ENCODE measurements at places on chromosomes 13 and 19. TPM values are rescaled to one million over a fixed set of nuclear protein-coding genes. Genes with fewer than 3 reads are reported as not detected.

DNA sequence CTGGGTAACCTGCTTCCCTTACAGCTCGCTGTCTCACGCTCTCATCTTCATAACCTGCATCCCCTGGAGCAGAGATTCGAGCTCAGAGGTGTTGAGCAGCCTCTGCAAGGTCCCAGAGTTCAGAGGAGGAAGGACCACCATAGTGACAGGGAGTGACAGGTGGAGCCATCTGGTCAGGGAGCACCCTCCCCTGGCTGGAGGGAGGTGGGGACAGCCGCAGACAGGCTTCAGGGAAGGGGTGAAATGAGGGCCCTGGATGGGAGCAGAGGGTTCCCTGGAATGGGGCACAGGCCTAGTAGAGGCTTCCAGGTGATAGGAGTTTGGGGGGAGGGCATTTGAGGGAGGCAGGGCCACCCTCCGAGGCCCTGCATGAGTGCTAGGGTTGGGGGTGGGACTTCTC lies 82.1 kb downstream of the ZNF429 start:
- peaks cover 19% of the 10 kb centered on the region for H3K4me1 ChIP-seq
- no peak for DNase-seq
- no peak overlapping the region for H3K27ac ChIP-seq
- H3K36me3 ChIP-seq, result no peaks in the 10 kb centered on the region

NOVA2 gene
- not detected for total RNA-seq

DNA sequence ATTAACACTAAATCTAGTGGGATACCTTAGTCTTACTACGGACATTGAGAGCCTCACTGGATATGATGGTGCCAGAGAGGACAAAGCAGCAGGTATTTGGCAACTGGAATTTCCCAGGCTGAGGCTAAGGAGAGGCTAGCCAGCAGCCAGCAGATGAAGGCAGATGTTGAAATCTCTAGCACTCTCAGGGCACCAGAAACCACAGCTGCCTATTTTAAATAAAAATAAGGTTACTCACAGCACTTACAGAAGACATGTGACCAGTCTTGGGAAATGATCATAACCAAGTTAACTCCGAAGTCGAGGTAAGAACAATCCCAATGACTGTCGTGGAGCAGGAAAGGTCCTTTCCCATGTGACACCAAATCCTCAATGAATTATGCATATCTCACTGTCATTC lies 1726.0 kb downstream of the EFNB2 start:
- DNase-seq, result no peak
- H3K4me3 ChIP-seq, result no peak overlapping the region
- peaks cover 14% of the 10 kb centered on the region for H3K4me1 ChIP-seq
- H3K27ac ChIP-seq, result no peak overlapping the region

GRCh38 chr19:58304255-58304654 lies 922 bp upstream of the ERVK3-1 start:
- peak overlapping the region; percentile 95 for H3K27ac ChIP-seq
- peaks cover 37% of the 10 kb centered on the region for H3K4me1 ChIP-seq
- DNase-seq, result no peak
- H3K36me3 ChIP-seq, result peaks cover 71% of the 10 kb centered on the region
- H3K27me3 ChIP-seq, result no peaks in the 10 kb centered on the region

ZNF730 gene
- 3.3 TPM for total RNA-seq

GRCh38 chr13:45932676-45933075 lies 81.1 kb upstream of the SIAH3 start:
- no peaks in the 10 kb centered on the region for H3K4me1 ChIP-seq
- no peaks in the 10 kb centered on the region for H3K36me3 ChIP-seq
- H3K27ac ChIP-seq, result no peak overlapping the region
- H3K27me3 ChIP-seq, result peaks cover 4% of the 10 kb centered on the region
- no peak for DNase-seq

GRCh38 chr13:114121031-114121430 lies 11.4 kb downstream of the RASA3 start:
- H3K27me3 ChIP-seq, result no peaks in the 10 kb centered on the region
- peak overlapping the region; percentile 49 for H3K4me3 ChIP-seq
- peaks cover 74% of the 10 kb centered on the region for H3K4me1 ChIP-seq
- no peak for DNase-seq
- H3K36me3 ChIP-seq, result peaks cover 16% of the 10 kb centered on the region

GRCh38 chr19:29886586-29886985 lies 55.5 kb upstream of the URI1 start:
- no peak overlapping the region for H3K4me3 ChIP-seq
- no peaks in the 10 kb centered on the region for H3K27me3 ChIP-seq
- H3K36me3 ChIP-seq, result no peaks in the 10 kb centered on the region
- H3K27ac ChIP-seq, result no peak overlapping the region
- no peaks in the 10 kb centered on the region for H3K4me1 ChIP-seq

NTF4 gene
- not detected for total RNA-seq

- DNase-seq, result no peak
- no peak overlapping the region for H3K27ac ChIP-seq
- no peaks in the 10 kb centered on the region for H3K36me3 ChIP-seq
- H3K4me1 ChIP-seq, result no peaks in the 10 kb centered on the region
- H3K27me3 ChIP-seq, result peaks cover 1% of the 10 kb centered on the region
- no peak overlapping the region for H3K4me3 ChIP-seq
Observed at GRCh38 chr13:33218426-33218825, 67.1 kb downstream of the STARD13 start.

GRCh38 chr13:112959206-112959605 lies 9.8 kb upstream of the MCF2L start:
- no peaks in the 10 kb centered on the region for H3K36me3 ChIP-seq
- no peaks in the 10 kb centered on the region for H3K27me3 ChIP-seq
- no peak overlapping the region for H3K27ac ChIP-seq
- DNase-seq, result no peak

GRCh38 chr19:4288091-4288777 lies 9.2 kb downstream of the SHD start:
- no peak for DNase-seq
- H3K4me1 ChIP-seq, result no peaks in the 10 kb centered on the region
- H3K36me3 ChIP-seq, result no peaks in the 10 kb centered on the region
- no peak overlapping the region for H3K27ac ChIP-seq

DNA sequence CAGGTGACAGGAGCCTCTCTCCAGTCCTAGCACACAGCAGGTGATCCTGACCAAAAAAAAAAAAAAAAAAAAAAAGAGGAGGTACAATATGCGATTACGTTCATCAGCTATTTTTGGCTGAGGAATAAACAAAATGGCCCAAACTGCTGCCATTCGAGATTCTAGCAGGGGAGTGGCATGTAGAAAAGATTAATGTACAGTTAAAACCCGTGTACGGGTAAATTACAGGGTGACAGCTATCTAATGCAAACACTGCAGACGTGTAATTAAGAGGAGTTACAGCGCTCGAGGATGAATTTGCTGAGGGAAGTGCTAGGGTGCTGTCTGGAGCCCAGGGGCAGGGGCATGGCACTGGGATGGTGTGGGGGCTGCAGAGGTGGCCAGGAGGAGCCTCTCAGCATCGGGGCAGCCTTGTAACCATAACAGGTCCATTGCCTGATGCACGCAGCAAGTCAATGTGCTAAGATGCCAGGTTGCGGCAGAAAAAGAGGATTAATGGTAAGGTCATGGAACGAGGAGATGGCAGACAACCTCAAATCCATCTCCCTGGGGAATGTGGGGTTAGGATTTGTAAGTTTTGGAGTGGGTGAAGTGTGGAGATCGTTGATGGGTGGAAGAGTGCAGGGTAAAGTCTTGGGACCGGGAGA lies 17.4 kb downstream of the CHST8 start:
- no peaks in the 10 kb centered on the region for H3K4me1 ChIP-seq
- H3K27me3 ChIP-seq, result peaks cover 11% of the 10 kb centered on the region
- no peak overlapping the region for H3K4me3 ChIP-seq
- H3K36me3 ChIP-seq, result no peaks in the 10 kb centered on the region

ZNF682 gene
- total RNA-seq, result 12.2 TPM

GRCh38 chr13:84096216-84096615 lies 213.9 kb upstream of the SLITRK1 start:
- H3K27ac ChIP-seq, result no peak overlapping the region
- H3K4me1 ChIP-seq, result no peaks in the 10 kb centered on the region
- no peaks in the 10 kb centered on the region for H3K36me3 ChIP-seq
- H3K4me3 ChIP-seq, result no peak overlapping the region
- no peaks in the 10 kb centered on the region for H3K27me3 ChIP-seq

DNA sequence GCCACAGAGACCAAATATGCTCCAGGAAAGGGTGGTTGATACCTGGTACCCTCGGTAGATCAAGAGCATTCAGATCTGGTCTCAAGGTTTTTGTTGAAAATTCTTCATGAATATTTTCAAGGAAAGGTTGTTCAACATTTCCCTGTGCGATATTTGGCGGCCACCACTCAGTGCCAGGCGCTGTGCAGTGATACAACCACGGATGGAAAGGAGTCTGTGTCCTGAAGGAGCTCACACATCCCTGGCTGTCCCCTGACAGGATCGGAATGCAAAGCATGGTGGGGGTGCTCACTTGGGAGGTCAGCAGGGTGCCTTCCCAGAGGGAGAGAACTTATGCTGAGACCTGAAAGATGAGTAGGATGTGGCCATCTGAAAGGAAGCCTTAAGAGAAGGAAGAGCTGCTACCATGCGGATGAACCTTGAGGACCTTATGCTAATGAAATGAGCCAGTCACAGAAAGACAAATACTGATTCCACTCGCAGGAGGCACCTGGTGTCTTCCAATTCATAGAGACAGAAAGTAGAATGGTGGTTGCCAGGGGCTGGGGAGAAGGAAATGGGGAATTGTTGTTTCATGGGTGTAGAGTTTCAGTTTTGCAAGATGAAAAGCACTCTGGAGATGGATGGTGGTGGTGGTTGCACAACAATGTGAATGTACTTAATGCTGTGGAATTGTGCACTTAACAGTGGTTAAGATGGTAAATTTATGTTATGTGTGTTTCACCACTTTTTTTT lies 41.6 kb downstream of the HSPH1 start:
- DNase-seq, result no peak
- H3K4me3 ChIP-seq, result no peak overlapping the region
- H3K4me1 ChIP-seq, result no peaks in the 10 kb centered on the region
- peaks cover 34% of the 10 kb centered on the region for H3K27me3 ChIP-seq

DNA sequence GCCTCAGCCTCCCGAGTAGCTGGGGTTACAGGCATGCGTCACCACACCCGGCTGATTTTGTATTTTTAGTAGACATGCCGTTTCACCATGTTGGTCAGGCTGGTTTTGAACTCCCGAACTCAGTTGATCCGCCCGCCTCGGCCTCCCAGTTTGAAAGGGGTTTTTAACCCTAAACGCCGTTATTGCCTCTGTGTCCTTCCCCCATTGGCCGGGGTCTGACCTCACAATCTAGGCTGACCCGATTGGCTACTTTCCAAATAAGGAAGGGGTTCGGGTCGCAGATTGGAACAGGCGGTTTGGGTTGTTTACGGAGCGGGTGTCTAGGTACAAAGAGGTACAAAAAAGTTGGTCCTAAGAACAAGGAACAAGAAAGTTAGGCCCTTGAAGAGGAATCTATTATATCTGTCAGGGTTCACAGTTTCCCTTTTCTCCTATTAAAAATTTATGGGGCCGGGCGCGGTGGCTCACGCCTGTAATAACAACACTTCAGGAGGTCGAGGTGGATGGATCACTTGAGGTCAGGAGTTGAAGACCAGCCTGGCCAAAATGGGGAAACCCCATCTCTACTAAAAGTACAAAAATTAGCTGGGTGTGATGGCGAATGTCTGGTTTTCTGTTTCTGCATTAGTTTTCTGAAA lies 1.0 kb downstream of the ZNF253 start:
- H3K36me3 ChIP-seq, result peaks cover 23% of the 10 kb centered on the region
- H3K4me1 ChIP-seq, result peaks cover 30% of the 10 kb centered on the region
- H3K27me3 ChIP-seq, result no peaks in the 10 kb centered on the region

GRCh38 chr13:98471934-98472333 lies 105.0 kb downstream of the STK24 start:
- H3K27ac ChIP-seq, result peak overlapping the region; percentile 36
- H3K27me3 ChIP-seq, result no peaks in the 10 kb centered on the region

DNA sequence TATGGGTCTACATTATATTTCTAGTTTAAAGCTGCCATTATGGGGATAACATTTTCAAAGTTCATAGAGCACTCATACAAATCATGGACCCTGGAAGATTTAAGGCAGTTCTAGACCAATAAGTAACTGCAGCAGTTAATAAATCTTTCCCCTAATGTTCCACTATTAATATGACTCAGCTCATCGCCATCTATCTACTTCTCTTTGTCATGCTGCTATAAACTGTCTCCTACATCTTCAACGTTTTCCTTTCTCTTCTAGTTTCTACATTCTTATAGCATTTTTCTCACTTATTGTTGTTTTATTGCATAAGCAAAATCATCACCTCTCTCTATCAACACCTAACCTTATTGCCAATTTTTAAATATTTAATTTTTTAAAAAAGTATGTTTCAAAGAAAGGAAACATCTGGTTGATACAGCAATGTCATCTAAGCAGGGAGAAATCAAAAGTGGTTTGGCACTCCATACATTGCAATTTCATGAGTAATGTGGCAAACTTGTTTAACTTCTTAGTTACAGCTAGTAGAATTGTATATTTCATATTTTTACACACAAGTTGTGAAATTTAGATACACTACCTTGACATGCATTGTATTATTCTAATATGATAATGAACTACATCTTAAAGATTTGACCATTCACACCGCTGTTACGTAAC lies 1500.4 kb upstream of the MIR17HG start:
- DNase-seq, result no peak
- no peak overlapping the region for H3K4me3 ChIP-seq
- H3K36me3 ChIP-seq, result no peaks in the 10 kb centered on the region
- no peaks in the 10 kb centered on the region for H3K27me3 ChIP-seq
- H3K4me1 ChIP-seq, result no peaks in the 10 kb centered on the region

SPINT2 gene
- total RNA-seq, result 68.4 TPM

TEAD2 gene
- not detected for total RNA-seq

PINLYP gene
- 9.7 TPM for total RNA-seq

- peak overlapping the region; percentile 40 for H3K4me3 ChIP-seq
- peaks cover 10% of the 10 kb centered on the region for H3K36me3 ChIP-seq
Observed at GRCh38 chr19:13978351-13979243, 26.3 kb downstream of the DCAF15 start.

DNA sequence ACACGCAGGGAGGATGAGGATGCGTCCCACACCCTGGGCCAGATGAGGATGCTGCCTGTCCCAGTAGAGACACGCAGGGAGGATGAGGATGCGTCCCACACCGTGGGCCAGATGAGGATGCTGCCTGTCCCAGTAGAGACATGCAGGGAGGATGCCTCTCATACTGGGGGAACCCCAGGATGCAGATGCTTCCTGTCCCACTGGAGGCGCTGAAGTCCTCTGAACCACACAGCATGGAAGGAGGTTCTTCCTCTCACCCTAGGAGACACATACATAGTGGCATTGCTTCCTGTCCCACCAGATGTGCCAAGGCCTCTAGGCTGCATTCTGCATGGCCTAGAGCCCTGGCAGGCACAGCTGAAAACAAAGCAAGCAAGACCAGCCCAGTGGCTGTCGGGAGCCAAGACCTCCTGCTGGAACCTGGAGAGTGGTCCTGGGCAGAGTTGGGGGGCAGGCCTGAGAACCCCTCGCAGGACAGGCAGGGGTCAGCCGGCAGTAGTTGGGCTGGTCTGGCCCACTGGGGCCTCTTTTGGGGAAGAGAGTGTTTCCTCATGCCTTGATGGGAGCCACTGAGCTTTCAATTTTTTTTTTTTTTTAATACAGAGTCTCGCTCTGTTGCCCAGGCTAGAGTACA lies 4.3 kb downstream of the HPN start:
- peak; percentile 70 for DNase-seq
- no peak overlapping the region for H3K4me3 ChIP-seq
- no peaks in the 10 kb centered on the region for H3K36me3 ChIP-seq
- H3K27me3 ChIP-seq, result peaks cover 3% of the 10 kb centered on the region
- H3K4me1 ChIP-seq, result peaks cover 6% of the 10 kb centered on the region
